Fibroblast of the aortic adventitia (primary cell): ENCODE measurements at places on chromosomes 5 and 9. TPM values are rescaled to one million over a fixed set of nuclear protein-coding genes. Genes with fewer than 3 reads are reported as not detected.

The FYB1 gene
- 0.08 and 0.54 TPM in 2 replicates for total RNA-seq

The TAF11L10 gene
- total RNA-seq = not detected in 2 replicates

The WDR36 gene
- total RNA-seq = 46.0 and 90.8 TPM in 2 replicates

The GFI1B gene
- not detected in 2 replicates for total RNA-seq

The SKP2 gene
- total RNA-seq = 31.5 and 36.3 TPM in 2 replicates

The RNF38 gene
- 7.1 and 18.3 TPM in 2 replicates for total RNA-seq

The KIAA1958 gene
- total RNA-seq = 1.4 and 2.9 TPM in 2 replicates

The ARID3C gene
- 0.09 and 0.74 TPM in 2 replicates for total RNA-seq

The ARHGEF39 gene
- 3.9 TPM in 1 of 2 replicates, not detected in the other for total RNA-seq

The MARVELD2 gene
- total RNA-seq = 0.63 and 0.65 TPM in 2 replicates

GRCh38 chr5:102802708-102803458, 47.8 kb downstream of the PAM start:
- DNase-seq = no peak

- no peak for DNase-seq
Observed at GRCh38 chr9:117191504-117192261, 223.2 kb downstream of the ASTN2 start.

- peak; percentile 63 for DNase-seq
Observed at GRCh38 chr9:81798606-81799005, 109.3 kb upstream of the TLE1 start.

GRCh38 chr5:59356813-59357380, 536.6 kb downstream of the PDE4D start:
- no peak for DNase-seq

DNA sequence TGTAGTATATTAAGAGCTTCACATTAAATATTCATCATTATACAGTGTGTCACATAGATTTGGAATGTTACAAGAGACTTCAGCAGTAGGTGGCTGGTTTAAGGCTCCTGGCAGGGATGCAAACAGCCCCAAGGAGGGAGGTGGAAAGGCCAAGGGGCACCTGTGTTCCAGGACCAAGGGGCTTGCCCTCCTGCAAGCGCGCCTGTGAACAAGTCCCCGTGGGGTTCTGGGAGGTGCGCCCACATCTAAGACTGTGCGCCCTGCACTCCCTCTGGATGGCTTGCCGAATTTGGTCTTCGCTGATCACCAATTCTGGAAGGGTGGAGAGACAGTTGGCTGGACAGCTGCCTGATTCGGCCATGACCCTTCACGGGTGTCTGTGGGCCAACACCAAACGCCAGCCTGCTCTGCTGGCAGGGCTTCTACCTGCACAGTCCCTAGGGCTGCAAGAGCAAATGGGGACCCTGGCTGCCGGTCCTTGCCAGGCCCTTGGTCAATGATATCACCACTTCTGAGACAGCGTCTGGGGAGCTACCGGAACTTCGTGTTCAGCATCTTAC, 12.1 kb upstream of the SLC25A51 start:
- no peak for DNase-seq

- DNase-seq = no peak
Observed at GRCh38 chr5:77773734-77774280, 2.3 kb downstream of the TBCA start.

DNA sequence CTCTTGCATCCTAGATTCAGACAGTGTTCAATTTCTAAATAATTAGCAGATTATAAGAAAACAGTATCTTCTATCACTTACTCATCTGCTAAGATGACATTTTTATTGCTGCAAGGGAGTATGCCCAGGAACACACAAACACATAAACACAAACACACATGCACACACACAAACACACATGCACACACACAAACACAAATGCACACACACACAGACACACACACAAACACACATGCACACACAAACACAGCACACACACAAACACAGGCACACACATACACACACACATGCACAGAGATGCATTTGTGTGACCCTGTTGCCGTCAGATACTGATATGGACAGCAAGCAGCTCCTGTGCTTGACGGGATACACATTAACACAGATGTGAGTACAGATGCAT, 612.9 kb downstream of the IRX1 start:
- no peak for DNase-seq

- no peak for DNase-seq
Observed at GRCh38 chr9:137575364-137575715, 3.4 kb downstream of the DPH7 start.
